ENCODE measurements at places on chromosomes 6 and 20.

DNA sequence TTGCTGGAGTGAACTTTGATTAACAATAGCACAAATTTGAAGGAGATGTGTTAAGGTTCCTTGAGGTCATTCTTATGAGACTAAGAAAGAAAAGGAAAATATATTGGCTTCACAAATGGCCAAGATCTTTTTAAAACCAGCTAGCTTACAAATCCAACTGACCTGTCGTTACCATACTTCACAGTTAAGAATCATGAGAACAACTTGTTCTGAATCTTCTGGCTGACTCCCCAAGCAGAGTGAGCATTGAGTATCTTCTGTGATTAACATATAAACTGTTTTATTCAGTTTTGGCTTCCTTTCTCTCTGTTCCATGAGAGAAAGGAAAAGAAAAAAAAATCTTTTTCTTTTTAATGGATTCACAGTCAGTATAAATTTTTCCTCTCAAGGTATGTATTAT lies 277.1 kb downstream of the KHDC1L start:
- DNase-seq, result no peak

GRCh38 chr20:12891643-12892042 lies 117.1 kb upstream of the SPTLC3 start:
- no peak for DNase-seq

GRCh38 chr6:16338577-16339264 lies 100.3 kb downstream of the GMPR start:
- DNase-seq, result no peak

- no peak for DNase-seq
Observed at GRCh38 chr6:141988954-141989705, 143.6 kb upstream of the GJE1 start.

GRCh38 chr20:25271486-25272222 lies 23.8 kb downstream of the PYGB start:
- DNase-seq, result no peak

DNA sequence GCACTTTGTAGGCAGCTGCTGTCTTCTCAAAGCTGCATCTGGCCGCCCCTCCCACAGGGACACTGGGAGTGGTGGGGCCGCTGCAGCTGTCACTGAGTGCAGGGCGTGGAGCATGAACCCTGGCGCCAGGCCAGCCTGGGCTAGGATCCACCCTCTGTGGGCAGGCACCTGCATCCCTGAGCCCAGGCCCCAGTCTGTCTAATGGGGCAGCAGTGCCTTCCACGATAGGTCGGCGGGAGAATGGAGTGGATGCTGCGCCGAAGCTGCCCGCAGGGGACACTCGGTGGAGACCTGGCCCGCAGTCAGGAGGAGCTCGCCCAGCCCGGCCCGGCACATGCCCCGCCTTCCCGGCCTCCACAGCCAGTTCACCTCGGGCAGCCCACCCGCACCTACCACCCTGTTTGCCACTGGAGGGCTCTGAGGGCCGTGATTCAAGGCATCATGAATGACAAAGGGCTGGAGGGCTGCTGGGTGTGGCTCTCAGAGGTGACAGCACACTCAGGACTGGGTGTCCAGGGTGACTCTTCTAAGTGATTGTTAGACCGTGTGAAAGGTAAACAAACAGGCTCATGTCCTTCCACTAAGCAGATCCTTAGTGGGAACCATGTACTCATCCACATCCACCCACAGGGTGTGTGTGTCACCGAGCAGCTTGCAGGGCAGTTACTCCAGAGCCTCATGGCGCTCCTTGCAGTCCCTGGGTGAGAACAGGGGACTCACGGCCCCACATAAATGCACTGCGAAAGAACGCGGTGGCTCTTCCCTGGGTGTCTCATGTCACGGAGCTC lies 133.9 kb downstream of the AGPAT4 start:
- no peak for DNase-seq

GRCh38 chr6:44635486-44635885 lies 248.0 kb downstream of the CDC5L start:
- no peak for DNase-seq

- no peak for DNase-seq
Observed at GRCh38 chr6:72691249-72691648, 69.4 kb downstream of the KCNQ5 start.

GRCh38 chr6:21679761-21680265 lies 86.3 kb downstream of the SOX4 start:
- DNase-seq, result no peak

- DNase-seq, result no peak
Observed at GRCh38 chr20:31830406-31830981, 11.3 kb downstream of the MYLK2 start.

DNA sequence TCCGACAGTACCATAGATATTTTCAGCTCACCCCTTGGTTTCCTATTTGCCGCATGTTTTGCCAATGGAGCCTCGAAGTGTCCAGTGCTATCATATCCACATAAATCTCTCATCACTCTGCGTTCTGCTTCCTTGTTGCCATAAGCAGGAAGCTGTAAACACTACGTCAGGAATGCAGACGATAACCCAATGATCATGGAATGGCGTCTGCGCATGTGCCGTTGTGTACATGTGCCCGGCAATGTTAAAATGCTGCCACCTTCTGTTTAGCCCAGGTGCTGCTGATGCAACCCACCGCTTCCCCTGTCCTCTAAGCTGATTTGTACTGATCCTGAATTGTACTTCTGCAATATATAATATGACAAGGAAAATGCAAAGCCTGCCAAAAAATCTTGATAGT lies 607.5 kb downstream of the HDGFL1 start:
- no peak for DNase-seq

DNA sequence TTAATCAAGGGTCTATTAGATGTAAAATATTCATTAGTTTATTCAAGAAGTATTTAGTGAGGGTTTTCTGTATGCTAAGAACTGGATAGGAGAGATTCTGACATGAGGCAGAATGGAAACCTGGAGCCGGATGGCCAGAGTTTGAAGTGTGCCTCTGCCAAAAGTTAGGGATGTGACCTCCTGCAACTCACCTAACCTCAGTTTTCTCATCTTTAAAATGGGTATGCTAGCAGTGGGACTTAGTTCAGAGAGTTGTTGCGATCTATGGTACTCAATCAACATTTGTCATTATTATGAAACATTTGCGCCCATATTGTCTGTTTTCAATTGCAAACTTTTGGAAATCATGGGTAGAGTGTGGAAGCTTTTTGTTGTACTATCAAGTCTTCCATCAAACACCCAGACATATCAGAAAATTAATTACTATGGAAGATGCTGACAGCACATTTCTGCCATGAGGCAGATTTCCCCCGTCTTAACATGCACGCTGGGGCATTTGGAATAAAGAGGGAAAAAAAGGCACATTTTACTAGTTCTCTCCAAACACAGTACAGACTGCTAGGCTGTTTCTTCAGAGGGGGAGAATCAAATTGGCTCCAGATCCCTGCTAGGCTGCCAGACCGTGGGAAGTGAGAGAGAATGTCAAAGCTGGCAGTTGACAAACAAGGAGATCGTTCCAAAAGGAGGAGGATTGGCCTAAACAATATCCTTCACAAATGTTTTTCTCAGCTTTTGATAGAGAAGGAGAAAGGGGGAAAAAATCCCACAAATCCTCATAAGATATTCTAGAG lies 205.3 kb upstream of the TSHZ2 start:
- no peak for DNase-seq

DNA sequence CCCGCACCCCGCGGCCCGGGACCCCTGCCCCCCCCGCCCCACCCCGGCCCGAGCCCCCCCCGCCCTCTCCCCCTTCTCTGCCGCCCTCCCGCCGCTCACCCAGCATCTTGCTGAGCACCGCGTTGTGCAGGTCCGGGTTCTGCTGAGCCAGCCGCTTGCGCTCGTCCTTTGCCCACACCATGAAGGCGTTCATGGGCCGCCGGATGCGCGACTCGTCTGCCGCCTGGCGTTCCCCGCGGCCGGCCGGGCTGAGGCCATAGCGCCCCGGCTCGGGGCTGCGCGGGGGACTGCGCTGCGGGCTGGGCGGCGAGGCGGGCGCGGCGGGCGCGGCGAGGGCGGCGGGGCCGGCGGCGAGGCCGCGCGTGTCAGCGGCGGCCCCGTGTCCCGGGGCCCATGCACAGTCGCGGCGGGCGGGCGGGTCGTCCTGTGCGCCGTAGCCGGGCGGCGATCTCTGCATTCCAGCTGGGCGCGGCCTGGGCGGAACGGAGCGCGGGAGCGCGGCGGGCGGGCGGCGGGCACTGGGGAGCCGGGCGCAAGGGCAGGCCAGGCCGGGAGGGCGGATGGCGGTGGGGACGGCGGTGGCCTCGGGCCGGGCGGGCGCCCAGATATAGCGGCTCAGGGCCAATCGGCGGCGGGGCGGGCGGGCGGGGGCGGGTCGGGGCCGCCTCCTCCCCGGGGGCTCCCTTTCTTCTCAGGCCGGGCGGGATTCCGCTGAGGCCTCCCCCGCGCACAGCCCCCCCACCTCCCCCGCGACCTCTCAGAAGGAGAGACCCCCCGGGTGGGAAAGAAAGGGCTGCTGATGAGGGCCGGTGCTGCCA lies at the start of gene SOX18:
Gene SOX18 (minus strand): TSS at position 580 of the 818 bp plus-strand sequence. CDS start 123 bp downstream, at position 457.
- no peak for DNase-seq

GRCh38 chr6:113539202-113539601 lies 317.9 kb upstream of the MARCKS start:
- DNase-seq, result no peak

DNA sequence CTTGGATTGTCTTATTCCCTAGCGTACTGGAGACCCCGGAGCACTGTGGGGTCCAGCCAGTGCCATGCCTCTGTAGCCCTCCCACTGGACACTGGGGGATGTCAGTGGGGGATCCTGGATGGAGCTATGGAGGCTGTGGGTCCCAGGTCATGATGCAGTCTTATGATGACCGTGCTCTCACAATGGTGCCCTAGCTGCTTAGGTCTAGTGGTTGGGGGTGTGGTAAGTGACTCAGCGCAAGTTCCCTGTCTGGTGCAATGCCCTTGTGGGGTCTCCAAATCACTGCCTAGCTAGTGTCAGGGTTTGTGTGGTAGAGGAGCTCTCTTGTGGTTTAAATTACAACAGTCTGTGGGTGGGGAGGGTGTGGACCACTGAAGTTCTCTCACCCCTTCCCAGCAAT lies 135.4 kb downstream of the CDC5L start:
- no peak for DNase-seq

DNA sequence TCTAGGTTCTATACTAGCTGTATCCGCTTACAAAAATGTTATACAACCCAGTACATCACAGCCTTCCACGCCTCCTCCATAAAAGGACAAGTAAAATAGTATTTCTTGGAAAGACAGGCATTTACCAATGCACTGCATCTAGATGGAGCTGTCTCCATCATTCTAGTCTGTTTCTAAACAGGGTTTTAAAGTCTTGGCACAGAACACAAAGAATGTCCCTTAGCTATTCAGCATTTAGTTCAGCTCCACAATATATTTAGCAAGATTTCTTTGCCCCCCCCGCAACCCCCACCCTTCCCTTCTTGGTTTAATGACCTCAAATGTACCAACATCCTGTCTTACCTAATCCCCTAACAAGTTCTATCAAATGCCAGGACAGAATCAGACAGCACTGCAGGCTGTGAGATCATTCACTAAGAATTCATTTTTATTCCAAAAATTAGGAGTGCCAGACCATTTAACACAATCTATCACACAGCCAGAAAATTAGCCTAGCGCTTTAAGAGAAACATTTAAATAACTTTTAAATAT lies 198.6 kb downstream of the BACH2 start:
- DNase-seq, result no peak

- no peak for DNase-seq
Observed at GRCh38 chr20:38303908-38304379, at the start of gene BPI. Gene BPI (plus strand): TSS chr20:38304156. CDS start chr20:38304224, 68 bp downstream.

- no peak for DNase-seq
Observed at GRCh38 chr20:3720626-3721025, 8.2 kb upstream of the SIGLEC1 start.

DNA sequence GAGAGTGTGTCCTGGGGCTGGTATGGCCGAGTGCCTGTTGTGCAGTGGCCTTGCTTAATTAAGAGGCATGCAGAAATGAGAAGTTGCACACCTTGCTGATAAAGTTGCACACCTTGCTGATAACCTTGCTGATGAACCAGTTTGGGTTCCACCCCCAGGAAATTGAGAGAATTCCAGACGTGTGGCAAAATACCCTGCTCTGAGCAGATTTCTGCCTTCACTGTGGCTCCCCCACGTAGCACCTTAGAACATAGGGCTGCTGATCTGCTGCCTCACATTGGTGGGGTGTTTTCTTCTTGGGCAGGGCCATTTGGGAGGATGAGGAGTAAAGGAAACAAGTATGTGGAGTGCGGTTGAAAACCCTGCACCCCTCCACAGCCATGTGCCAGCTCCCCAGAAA lies 22.5 kb upstream of the ADRM1 start:
- DNase-seq, result no peak

DNA sequence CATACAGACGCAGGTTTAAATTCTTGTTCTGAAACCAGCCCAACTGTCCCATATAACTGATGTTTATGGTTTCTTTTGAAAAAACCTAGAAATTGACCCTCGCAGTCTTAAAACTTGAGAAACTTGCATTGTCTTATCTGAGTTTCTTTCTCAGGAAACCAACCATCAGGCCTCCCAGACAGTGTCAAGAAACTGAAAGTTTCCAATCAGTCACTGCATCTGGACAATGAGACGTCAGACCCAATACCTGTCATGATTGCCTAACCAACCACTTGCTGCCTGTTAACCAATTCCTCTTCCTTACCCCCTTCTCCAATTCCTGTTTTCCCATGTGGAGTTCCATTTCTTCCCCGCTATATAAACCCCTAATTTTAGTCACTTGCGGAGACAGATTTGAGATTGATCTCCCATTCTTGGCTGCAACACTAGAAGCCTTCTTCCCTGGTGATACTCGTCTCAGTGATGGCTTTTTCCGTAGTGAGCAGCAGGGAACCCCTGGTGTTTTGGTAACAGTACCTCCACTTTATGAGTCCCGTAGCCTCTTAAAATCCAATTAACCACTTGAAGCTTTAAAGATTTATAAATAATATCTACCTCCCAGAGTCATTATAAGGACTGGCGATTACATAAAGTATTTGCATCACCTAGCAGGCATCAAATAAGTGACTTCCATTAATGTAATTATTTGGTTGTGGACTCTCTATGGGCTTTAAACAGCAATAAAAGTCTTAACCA lies 49.3 kb downstream of the GPR63 start:
- no peak for DNase-seq

GRCh38 chr6:25717866-25718740 lies 36.4 kb upstream of the SLC17A4 start:
- DNase-seq, result no peak

GRCh38 chr6:72916906-72917305 lies 295.0 kb downstream of the KCNQ5 start:
- no peak for DNase-seq

DNA sequence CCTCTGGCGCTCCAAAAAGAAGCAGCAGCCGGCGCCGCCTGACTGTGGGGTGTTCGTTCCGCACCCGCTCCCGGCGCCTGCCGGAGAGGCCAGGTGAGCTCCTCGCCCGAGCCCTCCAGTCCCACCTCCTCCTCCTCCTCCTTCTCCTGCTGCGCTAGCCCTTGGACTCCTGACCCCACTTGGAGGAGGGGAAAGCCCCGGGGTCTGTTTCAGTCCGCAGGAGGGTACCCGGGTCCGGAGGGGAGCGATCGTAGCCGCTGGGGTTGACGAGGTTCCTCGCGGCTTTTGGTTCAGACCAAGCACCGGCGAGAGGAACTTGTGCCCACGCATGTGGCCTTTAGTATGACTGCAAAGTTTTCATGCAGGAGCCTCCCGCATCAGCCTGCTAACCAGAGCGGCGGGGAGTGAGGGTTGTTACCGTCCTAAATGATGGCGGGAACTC lies 493 bp downstream of the CRYBG1 start:
- no peak for DNase-seq

GRCh38 chr20:59945175-59945574 lies 5.0 kb downstream of the FAM217B start:
- no peak for DNase-seq

All from cortex of kidney (tissue), 1 donor.